ENCODE measurements at places on chromosomes 1 and 21. TPM values are rescaled to one million over a fixed set of nuclear protein-coding genes. Genes with fewer than 3 reads are reported as not detected.

DNA sequence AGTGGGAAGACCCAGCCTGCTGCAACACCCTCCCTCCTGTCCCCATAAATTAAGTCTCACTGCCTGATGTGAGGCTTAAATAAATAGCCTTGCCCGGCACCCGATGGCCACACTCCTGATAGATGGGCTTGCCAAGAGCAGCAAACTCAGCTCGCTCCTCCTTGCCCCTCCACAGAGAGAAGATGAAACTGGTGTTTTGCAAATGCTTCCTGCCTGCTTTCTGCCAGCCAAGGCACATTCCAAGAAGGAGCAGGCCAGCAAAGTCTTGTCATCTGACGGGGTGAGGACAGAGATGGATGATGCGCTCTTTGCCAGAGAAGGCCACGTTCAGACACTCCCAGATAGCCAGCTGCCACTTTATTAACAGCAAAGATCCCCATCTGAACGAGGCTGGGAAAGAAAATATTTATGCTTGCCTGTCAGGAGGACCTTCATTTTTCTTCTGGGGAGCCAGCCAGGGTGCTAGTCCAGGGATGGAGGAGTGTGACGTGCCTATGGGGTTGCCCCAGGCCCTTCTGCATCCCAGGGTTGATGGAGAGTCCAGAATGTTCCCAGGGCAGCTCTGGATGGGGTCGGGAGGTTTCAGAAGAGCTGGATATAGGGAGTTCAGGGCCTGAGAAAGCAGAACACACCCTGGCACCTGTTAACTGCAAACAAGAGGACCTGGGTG lies 265.4 kb downstream of the FOXD2 start:
- no peak overlapping the region for H3K4me3 ChIP-seq
- no peaks in the 10 kb centered on the region for H3K36me3 ChIP-seq
- no peak for DNase-seq
- peak overlapping the region; percentile 2 for H3K27ac ChIP-seq
- no peaks in the 10 kb centered on the region for H3K27me3 ChIP-seq

DNA sequence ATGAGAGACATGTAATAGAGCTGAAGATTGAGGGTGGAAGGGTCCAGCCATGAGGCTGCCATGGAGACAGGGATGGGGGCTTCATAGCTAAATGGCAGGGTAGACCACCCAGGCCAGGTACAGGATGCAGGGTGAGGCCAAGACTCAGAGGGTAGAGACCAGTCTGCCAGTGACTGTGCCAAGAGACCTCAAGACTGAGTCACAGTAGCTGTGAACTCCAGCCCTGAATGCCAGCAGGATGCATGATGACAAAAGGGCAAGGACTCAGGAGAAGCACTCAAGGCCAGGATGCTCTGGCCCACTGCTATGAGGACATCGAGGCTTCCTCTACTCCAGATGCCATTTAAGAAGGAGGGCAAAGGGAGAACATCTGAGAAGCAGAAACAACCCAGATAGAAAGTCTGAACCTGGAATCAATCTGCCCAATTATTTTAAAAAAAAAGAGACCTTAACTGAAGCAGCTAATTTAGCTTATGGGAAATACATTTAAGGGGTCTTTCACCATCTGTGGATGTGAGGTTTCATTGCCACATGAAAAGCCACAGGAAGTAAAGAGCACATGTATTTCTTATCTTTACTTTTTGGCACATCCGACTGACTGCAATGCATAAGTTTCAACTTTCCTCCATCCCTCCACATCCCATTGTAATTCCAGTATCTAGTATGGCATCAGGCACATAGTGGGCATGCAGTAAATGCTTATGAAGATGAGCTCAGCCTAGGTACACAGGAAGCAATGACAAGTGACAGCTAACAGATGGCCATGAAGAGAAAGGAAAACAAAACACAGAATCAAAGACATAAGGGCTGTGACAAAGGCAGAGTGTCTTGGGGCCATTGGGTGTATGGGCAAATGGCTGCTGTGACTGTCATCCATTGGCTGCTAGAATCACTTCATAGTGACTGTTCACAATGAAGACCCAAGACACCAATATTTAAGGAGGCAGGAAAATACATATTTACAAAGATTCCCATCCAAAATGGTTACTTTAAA lies 40.2 kb downstream of the SUSD4 start:
- no peaks in the 10 kb centered on the region for H3K4me1 ChIP-seq
- no peak for DNase-seq
- no peak overlapping the region for H3K4me3 ChIP-seq
- no peaks in the 10 kb centered on the region for H3K36me3 ChIP-seq
- H3K27me3 ChIP-seq = no peaks in the 10 kb centered on the region

- no peak overlapping the region for H3K4me3 ChIP-seq
- no peak overlapping the region for H3K27ac ChIP-seq
- no peaks in the 10 kb centered on the region for H3K4me1 ChIP-seq
Measured at GRCh38 chr1:218575079-218575478, 229.9 kb downstream of the TGFB2 start.

DNA sequence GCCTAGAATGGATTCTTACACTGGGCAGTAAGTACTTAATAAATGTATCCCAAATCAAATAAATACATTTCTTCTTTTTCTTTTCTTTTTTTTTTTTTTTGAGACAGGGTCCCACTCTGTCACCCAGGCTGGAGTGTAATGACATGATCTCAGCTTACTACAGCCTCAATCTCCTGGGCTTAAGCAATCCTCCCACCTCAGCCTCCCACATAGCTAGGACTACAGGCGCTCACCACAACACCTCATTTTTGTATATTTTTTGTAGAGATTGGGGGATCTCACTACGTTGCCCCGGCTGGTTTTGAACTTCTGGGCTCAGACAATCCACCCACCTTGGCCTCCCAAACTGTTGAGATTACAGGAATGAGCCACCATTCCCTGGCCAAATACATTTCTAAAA lies 63.7 kb upstream of the LGALS8 start:
- no peak overlapping the region for H3K4me3 ChIP-seq
- no peaks in the 10 kb centered on the region for H3K27me3 ChIP-seq
- no peaks in the 10 kb centered on the region for H3K4me1 ChIP-seq
- H3K36me3 ChIP-seq = no peaks in the 10 kb centered on the region
- no peak overlapping the region for H3K27ac ChIP-seq
- DNase-seq = no peak

- no peaks in the 10 kb centered on the region for H3K4me1 ChIP-seq
- no peak for DNase-seq
- no peak overlapping the region for H3K4me3 ChIP-seq
- no peaks in the 10 kb centered on the region for H3K27me3 ChIP-seq
Measured at GRCh38 chr1:8791819-8792218, 25.6 kb downstream of the RERE start.

- no peaks in the 10 kb centered on the region for H3K27me3 ChIP-seq
Measured at GRCh38 chr1:206498685-206499084, 8.6 kb upstream of the RASSF5 start.

DNA sequence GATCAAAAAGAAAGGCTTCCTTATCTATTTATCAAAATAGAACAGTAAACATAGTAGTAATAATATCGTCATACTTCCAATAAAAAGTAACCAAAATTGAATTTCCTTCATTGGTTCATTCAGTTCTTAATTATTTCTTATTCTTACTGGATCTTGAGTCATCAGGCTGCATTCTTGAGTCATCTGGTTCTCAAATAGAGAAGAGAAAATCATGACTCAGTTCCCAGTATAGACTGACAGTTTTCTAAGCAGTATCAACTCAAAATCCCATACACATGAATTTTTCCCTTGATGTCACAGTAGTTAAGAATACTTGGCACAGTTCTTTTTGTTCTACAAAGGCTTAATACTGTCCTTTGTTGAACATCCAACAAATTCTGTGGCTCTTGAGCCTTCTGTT lies 626.9 kb upstream of the ADGRL4 start:
- no peaks in the 10 kb centered on the region for H3K36me3 ChIP-seq
- H3K27me3 ChIP-seq = no peaks in the 10 kb centered on the region
- no peak overlapping the region for H3K4me3 ChIP-seq
- H3K4me1 ChIP-seq = no peaks in the 10 kb centered on the region
- no peak for DNase-seq

DNA sequence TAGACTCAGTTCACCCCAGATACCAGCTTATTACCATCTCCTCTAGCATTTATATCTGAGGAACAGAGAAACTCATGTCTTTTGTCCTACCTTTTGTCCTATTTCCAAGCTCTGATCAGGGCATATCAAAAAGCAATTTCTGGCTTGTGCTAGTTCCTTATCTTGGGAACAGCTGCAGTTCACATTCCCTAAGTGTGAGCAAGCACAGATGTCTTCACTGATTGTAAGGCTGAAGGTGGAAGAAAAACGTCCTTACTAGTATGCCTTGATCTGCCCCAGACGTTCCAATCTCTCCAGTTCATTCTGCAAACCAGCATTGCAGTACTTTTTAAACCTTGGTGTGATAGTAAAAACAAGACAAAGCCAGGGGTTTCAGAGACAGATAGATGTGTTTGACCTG lies 139.8 kb downstream of the NCAM2 start:
- H3K27me3 ChIP-seq = no peaks in the 10 kb centered on the region
- H3K27ac ChIP-seq = no peak overlapping the region
- DNase-seq = peak; percentile 17
- no peaks in the 10 kb centered on the region for H3K36me3 ChIP-seq
- no peak overlapping the region for H3K4me3 ChIP-seq
- no peaks in the 10 kb centered on the region for H3K4me1 ChIP-seq

- no peaks in the 10 kb centered on the region for H3K27me3 ChIP-seq
- peak; percentile 84 for DNase-seq
- peak overlapping the region; percentile 61 for H3K27ac ChIP-seq
- no peak overlapping the region for H3K4me3 ChIP-seq
- peaks cover 21% of the 10 kb centered on the region for H3K4me1 ChIP-seq
Measured at GRCh38 chr1:25879675-25880074, 4.2 kb upstream of the PAQR7 start.

DNA sequence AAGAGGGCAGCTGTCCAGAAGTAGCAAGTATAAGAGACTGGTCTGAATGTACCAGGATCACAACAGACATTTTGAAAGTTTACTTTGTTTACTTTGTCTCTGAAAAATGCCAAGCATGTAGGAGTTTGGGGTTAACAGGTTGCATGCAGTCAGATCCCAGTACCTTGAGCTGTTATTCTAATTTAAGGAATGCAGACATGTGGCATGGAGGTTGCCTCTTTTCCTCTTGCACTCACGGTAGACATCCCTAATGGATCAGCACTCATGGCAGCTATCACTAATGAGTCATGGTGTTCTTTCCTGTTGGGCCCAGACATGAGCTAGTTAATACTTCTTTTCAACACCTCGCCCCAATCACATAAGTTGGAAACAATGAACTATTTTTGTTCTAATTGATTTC lies 67.3 kb downstream of the GADD45A start:
- H3K36me3 ChIP-seq = no peaks in the 10 kb centered on the region
- no peaks in the 10 kb centered on the region for H3K27me3 ChIP-seq
- DNase-seq = no peak
- no peak overlapping the region for H3K4me3 ChIP-seq
- no peak overlapping the region for H3K27ac ChIP-seq
- peaks cover 24% of the 10 kb centered on the region for H3K4me1 ChIP-seq

DNA sequence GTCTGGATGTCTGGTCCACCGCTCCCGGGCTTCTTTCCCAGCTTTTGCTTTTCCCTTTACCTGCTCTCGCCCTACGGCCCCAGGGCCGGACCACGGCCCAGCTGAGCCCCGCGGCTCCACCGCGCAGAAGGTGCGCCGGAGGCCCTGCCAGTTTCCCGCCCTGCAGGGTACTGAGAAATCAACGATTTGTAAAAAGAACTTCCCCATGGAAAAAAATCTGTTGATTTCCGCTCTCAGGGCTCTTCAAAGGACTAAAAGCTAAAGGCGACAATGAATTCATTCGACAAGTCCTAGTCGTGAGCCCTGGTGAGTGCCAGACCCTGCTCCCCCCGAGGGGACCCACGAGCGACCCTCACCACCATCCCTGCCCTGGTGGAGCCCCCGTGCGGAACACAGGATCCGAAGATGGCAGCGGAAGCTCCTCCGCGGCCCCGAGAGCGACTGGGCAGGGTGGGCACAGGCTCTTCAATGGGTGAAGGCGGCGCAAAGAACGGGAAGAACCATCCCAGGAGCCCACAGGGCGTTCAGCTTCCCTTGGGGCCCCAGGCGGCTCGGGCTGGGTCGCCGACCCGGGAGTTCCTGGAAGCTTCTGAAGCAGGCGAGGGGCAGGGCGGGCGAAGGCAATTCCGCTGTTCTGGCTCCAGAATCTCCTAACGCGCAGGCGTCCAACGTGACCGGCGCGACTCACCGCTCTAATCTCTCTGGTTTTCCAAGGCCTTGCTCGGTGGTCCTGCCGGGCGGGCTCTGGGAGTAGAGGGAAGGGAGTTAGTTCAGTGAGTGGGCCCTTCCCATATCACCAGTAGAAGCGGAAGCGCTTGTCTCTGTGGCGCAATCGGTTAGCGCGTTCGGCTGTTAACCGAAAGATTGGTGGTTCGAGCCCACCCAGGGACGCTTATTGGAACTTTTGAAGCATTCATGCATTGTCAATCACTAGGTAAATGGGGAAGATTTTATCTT lies 6.6 kb upstream of the RNU1-2 start:
- H3K4me1 ChIP-seq = peaks cover 4% of the 10 kb centered on the region
- no peaks in the 10 kb centered on the region for H3K27me3 ChIP-seq

DNA sequence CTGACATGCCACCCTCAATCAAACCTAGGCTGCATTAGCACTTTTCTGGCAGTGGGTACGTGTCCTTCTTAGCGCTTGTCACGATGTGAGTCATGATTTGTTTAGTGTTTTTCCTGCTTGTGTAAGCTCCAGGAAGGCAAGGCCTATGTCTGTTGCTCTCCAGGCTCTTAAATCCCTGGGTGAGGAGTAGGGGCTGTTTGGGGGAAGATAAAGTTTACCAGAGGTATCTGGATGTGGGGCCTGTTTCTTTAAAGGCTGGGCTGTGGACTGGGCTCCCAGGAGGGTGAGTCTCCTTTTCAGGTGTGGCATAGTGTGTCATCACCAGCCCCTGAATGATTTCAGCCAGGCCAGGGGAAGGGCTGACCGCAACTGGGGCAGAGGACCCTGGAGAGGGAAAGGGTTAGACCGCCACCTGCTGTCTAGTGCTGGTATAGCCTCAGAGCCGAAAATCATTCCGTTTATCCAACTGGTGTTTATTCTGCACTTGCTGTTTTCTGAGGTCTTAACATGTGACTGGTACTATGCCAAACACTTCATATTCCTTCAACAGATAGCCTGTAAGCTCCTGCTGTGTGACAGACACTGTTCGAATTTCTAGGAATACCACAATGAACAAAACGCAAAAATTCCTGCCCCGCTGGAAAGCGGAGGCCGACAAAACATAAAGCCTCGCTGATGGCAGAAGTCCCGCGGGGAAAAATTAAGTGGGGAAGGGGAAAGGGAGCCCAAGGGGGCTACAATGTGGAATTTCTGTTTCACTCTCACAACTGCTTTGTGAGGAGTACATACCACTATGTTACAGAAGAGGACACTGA lies 9.7 kb downstream of the SERINC2 start:
- H3K4me1 ChIP-seq = no peaks in the 10 kb centered on the region
- peak; percentile 86 for DNase-seq
- H3K36me3 ChIP-seq = no peaks in the 10 kb centered on the region
- H3K27me3 ChIP-seq = no peaks in the 10 kb centered on the region
- peak overlapping the region; percentile 55 for H3K27ac ChIP-seq

GRCh38 chr1:105492921-105493320 lies 1563.6 kb upstream of the PRMT6 start:
- no peaks in the 10 kb centered on the region for H3K36me3 ChIP-seq
- no peaks in the 10 kb centered on the region for H3K4me1 ChIP-seq
- H3K4me3 ChIP-seq = no peak overlapping the region
- DNase-seq = no peak
- no peak overlapping the region for H3K27ac ChIP-seq

Gene SELE
- 1.2 TPM for polyA plus RNA-seq

Gene C1orf141
- not detected for polyA plus RNA-seq

Gene KCNE2
- polyA plus RNA-seq = not detected

Gene SPATA1
- 0.71 TPM for polyA plus RNA-seq

Gene KRTAP7-1
- polyA plus RNA-seq = not detected

Gene OPTC
- 0.07 TPM for polyA plus RNA-seq

Gene CITED4
- polyA plus RNA-seq = 36.2 TPM

Gene LAPTM5
- polyA plus RNA-seq = 85.9 TPM

Measured in adrenal gland (tissue), 19 donors.